ENCODE measurements at places on chromosomes 6 and 20.

DNA sequence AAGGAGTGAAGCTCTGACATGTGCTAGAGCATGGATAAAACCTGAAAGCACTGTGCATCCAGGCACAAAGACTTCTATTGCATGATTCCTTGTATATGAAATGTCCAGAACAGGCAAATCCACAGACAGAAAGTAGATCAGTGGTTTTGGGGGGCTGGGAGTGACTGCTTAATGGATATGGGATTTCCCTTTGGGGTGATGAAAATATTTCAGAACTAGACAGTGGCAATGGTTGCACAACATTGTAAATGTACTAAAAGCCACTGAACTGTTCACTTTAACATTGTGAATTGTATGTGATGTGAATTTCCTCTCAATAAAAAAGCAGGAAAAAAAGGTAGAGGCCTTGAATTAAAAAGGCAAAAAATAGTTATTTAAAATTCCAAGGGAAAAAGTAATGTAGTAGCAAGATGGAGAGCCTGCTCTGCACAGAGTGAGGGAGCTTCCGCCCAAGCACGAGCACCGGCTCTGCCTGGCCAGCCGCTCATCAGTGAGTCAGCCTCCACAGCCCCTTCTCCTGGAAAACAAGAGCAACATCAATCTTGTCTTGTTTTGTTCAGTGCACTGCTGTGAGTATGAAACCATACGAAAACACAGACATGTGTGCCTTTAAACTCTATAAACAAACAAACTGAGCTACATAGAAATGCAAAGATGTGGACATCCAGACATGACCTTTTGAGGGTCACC, 74.6 kb upstream of the THBS2 start:
- H3K4me3 ChIP-seq: no peak overlapping the region
- no peaks in the 10 kb centered on the region for H3K36me3 ChIP-seq
- H3K27me3 ChIP-seq: no peaks in the 10 kb centered on the region

GRCh38 chr20:10622657-10623418, 51.0 kb downstream of the JAG1 start:
- peaks cover 20% of the 10 kb centered on the region for H3K36me3 ChIP-seq
- H3K4me1 ChIP-seq: no peaks in the 10 kb centered on the region
- no peaks in the 10 kb centered on the region for H3K27me3 ChIP-seq
- no peak overlapping the region for H3K27ac ChIP-seq

DNA sequence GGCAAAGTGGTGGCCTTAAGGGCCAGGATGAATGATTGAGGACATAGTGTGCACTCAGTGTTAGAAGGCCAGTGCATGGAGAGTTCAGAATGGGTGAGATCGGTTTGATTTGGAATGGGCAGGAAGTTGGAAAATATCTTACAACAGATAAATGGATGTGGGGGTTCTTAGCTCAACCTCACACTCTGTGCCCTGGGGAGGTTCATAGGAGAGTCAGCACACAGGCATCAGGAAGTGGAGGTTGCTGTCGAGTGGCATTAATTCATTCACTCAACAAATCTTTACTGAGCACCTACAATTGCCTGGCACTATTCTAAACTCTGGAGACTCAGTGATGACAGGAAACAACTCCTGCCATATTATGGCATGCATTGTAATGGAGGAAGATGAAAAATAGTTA, 313.7 kb upstream of the SUPT3H start:
- H3K36me3 ChIP-seq: no peaks in the 10 kb centered on the region
- no peak for DNase-seq
- no peaks in the 10 kb centered on the region for H3K4me1 ChIP-seq
- H3K4me3 ChIP-seq: no peak overlapping the region
- no peaks in the 10 kb centered on the region for H3K27me3 ChIP-seq
- no peak overlapping the region for H3K27ac ChIP-seq

DNA sequence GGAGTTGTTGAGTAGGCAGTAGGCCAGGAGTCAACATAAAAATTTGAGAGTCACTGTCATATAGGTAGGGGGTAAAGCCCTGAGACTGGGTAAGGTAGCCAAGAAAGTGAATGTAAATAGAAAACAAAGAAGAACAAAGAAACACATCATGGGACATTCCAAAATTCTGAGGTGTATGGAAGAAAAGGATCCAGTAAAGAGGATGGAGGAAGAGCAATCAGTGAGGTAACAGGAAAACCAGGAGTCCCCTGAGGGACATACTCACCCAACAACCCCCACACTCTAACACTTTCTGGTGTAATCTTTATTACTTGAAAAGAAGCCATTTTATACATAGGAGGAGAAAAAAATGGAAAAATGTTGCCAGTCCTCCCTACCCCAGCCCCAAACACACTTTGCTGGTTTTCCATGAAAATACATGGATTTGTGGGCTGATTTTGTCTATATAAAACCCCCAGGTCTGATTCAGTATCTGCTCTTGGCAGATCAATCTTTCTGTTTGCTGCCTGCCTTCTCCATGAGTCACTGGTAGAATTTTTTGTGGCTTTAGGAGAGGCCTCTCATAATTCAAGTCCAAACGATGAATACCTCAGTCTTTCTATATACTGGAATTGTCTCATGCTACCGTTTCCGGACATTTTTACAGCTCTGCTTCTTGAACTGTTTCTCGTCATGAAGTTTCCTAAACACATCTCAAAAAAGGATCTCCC, 271.4 kb upstream of the MAN1A1 start:
- H3K36me3 ChIP-seq: no peaks in the 10 kb centered on the region
- no peak overlapping the region for H3K27ac ChIP-seq
- no peak overlapping the region for H3K4me3 ChIP-seq
- H3K27me3 ChIP-seq: no peaks in the 10 kb centered on the region

DNA sequence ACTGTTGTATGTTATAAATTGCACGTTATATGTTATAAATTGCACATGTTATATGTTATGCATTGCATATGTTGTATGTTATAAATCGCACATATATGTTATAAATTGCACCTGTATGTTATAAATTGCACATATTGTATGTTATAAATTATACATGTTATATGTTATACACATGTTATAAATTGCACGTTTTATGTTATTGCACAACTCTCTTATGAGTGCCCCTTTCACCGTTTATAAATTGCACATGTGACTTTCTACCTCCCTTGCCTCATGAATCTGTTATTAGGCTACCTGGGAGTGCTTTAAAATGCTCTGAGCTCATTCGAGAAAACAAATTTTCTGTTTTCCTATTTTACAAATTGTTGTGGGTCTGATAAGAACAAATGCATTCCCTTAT, 84.1 kb downstream of the RNF182 start:
- no peaks in the 10 kb centered on the region for H3K36me3 ChIP-seq
- no peak for DNase-seq
- H3K27ac ChIP-seq: no peak overlapping the region
- no peaks in the 10 kb centered on the region for H3K4me1 ChIP-seq

GRCh38 chr20:63452821-63453523, 19.5 kb downstream of the KCNQ2 start:
- H3K4me1 ChIP-seq: peaks cover 36% of the 10 kb centered on the region
- no peak overlapping the region for H3K27ac ChIP-seq
- peaks cover 28% of the 10 kb centered on the region for H3K27me3 ChIP-seq
- H3K4me3 ChIP-seq: no peak overlapping the region
- no peaks in the 10 kb centered on the region for H3K36me3 ChIP-seq
- DNase-seq: no peak

- no peak overlapping the region for H3K4me3 ChIP-seq
- H3K4me1 ChIP-seq: no peaks in the 10 kb centered on the region
- no peak for DNase-seq
- no peaks in the 10 kb centered on the region for H3K27me3 ChIP-seq
- H3K36me3 ChIP-seq: no peaks in the 10 kb centered on the region
These were observed 231.9 kb downstream of the LAMA2 start for GRCh38 chr6:129114636-129115391.

DNA sequence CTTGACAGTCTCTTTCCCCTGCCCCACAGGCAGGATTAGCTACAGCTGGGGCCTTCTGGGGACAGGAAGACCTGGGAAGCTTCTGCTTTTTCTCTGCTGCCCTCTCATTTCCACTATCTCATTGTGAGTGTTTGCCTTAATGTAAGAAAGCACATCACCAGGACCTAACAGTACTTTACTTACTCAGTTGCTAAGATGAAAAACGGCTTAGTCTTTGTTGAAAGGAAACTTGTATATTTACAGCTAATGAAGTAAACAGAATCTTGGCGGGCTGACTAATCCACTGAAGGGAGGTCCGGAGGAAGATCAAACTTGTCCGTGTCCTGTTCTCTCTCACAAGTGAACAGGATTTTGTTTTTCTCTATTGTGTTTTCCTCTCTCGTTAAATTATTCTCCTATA, 128.6 kb downstream of the SOD2 start:
- DNase-seq: no peak
- H3K27ac ChIP-seq: no peak overlapping the region
- no peaks in the 10 kb centered on the region for H3K4me1 ChIP-seq
- H3K36me3 ChIP-seq: no peaks in the 10 kb centered on the region
- H3K4me3 ChIP-seq: no peak overlapping the region

GRCh38 chr6:76697585-76697984, 625.1 kb upstream of the IMPG1 start:
- H3K27ac ChIP-seq: no peak overlapping the region
- H3K4me3 ChIP-seq: no peak overlapping the region
- H3K27me3 ChIP-seq: no peaks in the 10 kb centered on the region
- H3K4me1 ChIP-seq: no peaks in the 10 kb centered on the region
- no peaks in the 10 kb centered on the region for H3K36me3 ChIP-seq

DNA sequence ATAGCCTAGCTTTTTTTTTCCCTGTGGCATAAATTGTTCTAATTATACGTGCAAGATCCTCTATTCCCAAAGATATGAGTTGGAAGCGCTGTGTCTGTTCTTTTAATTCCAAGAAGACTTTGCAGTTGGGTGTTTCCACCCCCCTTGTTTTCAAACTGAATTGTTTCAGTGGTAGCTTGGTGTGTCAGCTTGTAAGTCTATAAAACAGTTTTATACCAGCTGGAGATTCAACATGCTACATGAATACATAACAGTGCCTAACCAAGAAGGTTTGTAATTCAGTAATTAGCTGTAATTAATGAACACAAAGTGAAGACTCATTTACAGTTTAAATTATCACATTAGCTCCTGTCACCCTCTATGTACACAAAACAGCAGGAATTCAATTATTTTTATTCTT, 154.0 kb downstream of the ZNF217 start:
- H3K27ac ChIP-seq: no peak overlapping the region
- H3K36me3 ChIP-seq: no peaks in the 10 kb centered on the region
- no peaks in the 10 kb centered on the region for H3K27me3 ChIP-seq
- no peak for DNase-seq

DNA sequence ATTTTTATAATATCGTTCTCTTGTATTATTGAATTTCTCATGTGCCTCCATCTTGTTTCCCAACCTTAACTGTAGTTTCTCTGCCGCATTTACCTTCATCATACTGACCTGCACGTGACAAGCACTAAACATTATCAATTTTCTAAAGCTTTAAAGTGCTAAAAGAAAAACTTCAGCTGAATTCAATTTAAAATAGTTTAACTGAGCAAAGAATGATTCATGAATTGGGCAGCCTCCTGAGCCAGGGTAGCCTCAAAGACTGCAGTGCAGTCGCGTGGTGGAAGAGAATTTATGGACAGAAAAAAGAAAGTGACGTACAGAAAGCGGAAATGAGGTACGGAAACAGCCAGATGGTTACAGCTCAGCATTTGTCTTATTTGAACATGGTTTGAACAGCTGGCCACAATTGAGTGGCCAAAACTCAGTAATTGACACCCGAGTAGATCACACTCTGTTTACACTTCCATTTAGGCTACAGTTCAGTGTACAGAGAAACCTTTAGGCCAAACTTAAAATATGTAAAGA, 4.2 kb upstream of the ZDHHC14 start:
- peaks cover 9% of the 10 kb centered on the region for H3K4me1 ChIP-seq
- H3K27me3 ChIP-seq: no peaks in the 10 kb centered on the region
- no peak overlapping the region for H3K27ac ChIP-seq
- DNase-seq: no peak

DNA sequence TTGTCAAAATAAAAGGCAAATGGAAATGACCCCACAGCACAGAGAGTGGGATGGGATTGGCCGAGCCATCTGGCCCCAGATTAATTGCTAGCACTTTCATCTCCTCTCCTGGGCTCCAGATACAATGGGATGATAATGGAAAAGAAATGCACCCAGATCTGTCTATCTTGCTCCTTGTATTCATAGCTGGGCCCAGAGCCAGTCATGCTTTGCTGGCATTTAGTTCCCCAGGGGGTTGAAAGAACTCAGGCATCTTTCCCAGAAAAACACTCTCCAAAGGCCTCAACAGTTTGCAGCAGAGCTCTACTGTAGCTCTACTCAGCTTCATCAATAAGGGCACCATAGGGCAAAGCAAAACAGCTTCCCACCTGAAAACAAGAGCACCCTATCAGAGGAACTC, 116.0 kb upstream of the FOXA2 start:
- no peaks in the 10 kb centered on the region for H3K27me3 ChIP-seq
- no peaks in the 10 kb centered on the region for H3K36me3 ChIP-seq
- no peak overlapping the region for H3K4me3 ChIP-seq

GRCh38 chr6:112362812-112363570, 15.9 kb downstream of the RFPL4B start:
- DNase-seq: no peak
- no peaks in the 10 kb centered on the region for H3K36me3 ChIP-seq
- peaks cover 67% of the 10 kb centered on the region for H3K27me3 ChIP-seq
- no peak overlapping the region for H3K27ac ChIP-seq

- no peak for DNase-seq
- H3K4me3 ChIP-seq: peak overlapping the region; percentile 6
- no peaks in the 10 kb centered on the region for H3K27me3 ChIP-seq
- H3K27ac ChIP-seq: peak overlapping the region; percentile 79
These were observed 29.9 kb downstream of the EZR start for GRCh38 chr6:158789115-158789917.

- H3K4me3 ChIP-seq: no peak overlapping the region
- H3K4me1 ChIP-seq: no peaks in the 10 kb centered on the region
- DNase-seq: no peak
These were observed 14.9 kb upstream of the BTN1A1 start for GRCh38 chr6:26485112-26485780.

DNA sequence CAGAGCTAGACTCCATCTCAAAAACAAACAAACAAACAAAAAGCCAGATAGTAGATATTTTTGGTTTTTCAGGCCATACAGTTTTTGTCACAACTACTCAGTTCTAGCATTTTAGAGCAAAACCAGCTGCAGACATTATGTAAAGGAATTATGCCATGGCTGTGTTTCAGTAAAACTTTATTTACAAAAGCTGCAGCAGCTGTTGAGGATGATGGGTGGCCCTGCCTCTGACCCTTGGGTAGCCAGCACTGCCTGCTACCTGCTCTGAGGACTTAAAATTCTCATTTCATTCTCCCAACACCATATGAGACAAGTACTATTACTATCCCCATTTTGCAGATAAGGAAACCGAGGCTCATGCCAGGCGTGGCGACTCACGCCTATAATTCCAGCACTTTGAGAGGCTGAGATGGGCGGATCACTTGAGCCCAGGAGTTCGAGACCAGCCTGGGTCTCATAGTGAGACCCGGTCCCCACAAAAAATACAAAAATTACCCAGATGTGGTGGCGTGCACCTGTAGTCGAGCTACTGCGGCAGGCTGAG, 56.3 kb downstream of the RIPOR3 start:
- no peak overlapping the region for H3K4me3 ChIP-seq
- H3K4me1 ChIP-seq: peaks cover 13% of the 10 kb centered on the region
- no peak for DNase-seq
